ENCODE measurements at places on chromosomes 4 and X.

DNA sequence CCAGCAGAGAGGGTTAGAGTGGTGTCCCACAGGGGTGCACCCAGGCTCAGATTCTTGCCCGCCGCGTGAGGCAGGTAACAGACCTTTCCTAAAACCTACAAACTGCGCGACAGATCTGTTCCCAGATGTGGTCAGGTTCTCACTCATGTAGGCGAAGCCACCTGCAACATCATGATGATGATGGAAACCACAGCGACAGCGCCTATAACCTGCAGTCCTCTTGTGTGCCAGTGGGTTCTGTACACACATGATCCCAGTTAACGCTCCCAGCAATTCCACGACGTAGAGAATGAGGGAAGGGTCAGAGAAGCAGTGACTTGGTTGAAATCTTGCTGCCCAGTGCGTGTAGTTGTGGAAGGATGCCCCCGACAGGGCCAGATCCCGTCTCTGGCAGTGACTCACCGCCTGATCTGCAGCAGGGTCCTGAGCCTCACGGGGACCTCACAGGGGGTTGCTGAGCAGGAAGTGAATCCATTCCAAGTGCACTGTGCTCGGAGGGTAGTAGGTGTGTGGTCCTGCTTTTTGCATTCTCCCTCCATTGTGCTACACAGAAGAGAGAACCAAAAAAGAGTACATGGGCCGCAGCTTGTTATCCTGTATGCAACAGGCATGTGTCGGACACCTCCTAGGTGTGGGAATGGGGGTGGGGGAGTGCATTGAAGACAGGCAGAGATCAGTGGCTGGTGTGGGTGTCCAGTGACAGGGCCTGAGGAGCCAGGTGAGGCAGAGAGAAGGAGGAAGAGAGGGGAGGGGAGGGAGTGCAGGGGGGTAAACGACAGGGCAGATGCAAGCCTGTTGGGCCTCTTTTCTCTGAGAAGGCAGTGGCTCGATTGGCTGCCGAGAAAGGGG lies 66.6 kb downstream of the MTMR1 start:
- DNase-seq: no peak

GRCh38 chrX:727738-728621 lies 97.4 kb downstream of the SHOX start:
- DNase-seq: no peak

GRCh38 chrX:16060252-16060651 lies 63.1 kb upstream of the GRPR start:
- no peak for DNase-seq

GRCh38 chrX:107848591-107848990 lies 22.9 kb downstream of the MID2 start:
- no peak for DNase-seq

GRCh38 chr4:25144870-25145481 lies 15.3 kb downstream of the SEPSECS start:
- no peak for DNase-seq

- DNase-seq: no peak
Measured at GRCh38 chr4:155079871-155080270, 128.6 kb upstream of the NPY2R start.
